Fibroblast of skin of left biceps (primary cell): ENCODE measurements at places on chromosomes 2 and 18.

GRCh38 chr2:161414042-161415033 lies 1.8 kb upstream of the TBR1 start:
- DNase-seq = no peak

DNA sequence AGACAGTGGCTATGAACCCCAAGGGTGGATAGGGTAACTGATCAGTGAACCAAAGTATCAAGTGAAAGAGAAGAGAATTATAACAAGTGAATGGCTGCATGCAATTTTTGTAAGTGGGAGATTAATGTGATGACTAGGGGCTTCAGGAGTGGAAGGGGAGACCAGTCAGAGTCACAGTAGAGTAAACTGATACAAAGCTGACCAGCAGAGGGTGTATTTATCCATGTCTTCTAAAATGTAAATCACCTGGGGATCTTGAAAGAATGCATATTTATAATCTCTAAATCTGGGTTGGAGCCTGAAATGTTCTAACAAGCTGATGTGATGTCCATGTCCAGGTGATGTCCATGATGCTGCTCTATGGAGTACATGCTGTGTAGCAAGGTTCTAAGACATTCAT lies 1351.3 kb upstream of the CHAC2 start:
- DNase-seq = no peak

DNA sequence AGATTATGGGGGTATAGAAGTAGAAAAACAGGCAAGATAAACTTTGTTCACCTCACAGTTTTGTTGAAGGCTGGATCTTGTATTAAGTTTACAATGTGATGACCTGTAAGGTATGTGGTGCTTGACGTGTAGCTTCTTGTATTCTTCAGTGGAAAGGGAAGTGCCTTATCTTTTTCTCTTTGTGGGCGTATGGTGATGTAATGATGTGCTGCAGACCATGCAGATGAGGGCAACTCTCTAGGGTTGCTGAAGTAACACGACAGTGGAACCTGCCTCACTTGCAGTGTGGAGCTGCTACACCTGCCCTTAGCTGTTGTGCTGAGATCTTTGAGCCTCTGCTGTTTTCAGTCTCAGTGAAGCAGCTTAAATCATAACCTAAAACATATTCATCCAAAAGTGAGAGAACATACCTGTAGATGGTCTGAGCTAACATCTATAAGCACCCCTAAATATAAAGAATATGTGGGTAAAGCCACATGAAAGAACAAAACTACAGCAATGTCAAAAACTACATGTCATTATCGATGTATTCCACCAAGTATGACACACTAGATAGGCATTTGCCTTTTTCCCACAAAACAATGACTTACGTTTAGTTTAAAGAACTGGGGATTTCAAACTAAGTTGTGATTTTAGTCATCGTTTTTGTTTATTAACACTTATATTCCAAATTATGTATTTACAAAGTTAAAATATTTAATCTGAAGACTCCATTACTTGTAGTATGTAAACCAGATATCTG lies 1144.1 kb downstream of the CNTNAP5 start:
- DNase-seq = no peak

GRCh38 chr2:1642066-1642861 lies 102.1 kb downstream of the PXDN start:
- DNase-seq = no peak

DNA sequence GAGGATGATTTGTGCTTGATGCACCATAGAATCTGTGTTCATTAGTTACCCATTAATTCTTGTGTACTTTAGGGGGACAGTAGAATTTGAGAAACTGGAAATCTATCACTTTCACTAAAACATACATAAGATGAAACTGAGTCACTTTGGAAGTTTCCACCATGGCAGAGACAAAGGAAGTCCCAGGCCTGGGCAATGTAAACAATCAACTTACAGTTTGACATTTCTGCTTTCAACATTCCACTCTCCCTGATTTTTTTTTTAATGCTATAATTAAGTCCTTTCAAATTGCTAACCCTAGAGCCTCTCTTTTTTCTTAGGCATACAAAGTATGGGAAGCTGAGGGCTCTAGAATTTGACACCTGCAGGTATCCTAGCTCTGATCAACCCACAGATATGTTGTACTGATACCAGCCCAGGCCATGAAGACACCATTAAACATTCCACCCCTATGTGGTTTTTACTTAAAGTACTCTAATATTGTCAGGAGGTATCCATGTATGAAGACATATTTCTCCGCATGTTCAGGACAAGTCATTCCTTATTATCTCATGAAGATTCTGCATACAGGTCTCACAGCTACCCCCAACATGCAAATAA lies 88.5 kb upstream of the GLS start:
- DNase-seq = no peak

- DNase-seq = no peak
Observed at GRCh38 chr2:220072669-220073220, 445.3 kb downstream of the SLC4A3 start.

DNA sequence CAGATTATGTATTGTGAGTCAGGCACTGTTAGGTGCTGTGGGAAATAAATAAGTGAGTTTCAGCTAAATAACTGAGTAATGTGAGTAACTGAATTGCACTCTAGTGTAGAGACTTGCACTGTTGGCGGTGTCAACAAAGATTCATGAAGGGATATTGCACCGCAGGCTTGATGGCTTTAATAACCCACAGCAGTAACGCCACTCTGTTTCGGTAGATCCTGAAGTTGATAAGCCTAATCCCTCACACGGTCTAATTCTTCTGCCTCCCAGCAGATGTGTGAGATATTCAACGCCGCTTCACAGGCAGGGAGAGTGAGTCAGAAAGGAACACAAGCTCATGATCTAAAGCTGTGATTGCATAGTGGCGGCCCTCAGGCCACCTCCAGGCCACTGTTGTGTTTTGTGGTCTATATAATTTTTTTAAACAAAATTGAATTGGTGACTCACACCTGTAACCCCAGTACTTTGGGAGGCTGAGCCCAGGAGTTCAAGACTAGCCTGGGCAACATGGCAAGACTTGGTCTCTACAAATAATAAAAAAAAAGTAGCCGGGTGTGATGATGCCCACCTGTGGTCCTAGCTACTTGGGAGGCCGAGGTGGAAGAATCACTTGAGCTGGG lies 94.3 kb downstream of the LIPG start:
- DNase-seq = peak; percentile 45
